EH (cell line): ENCODE measurements at places on chromosomes 5 and 9.

DNA sequence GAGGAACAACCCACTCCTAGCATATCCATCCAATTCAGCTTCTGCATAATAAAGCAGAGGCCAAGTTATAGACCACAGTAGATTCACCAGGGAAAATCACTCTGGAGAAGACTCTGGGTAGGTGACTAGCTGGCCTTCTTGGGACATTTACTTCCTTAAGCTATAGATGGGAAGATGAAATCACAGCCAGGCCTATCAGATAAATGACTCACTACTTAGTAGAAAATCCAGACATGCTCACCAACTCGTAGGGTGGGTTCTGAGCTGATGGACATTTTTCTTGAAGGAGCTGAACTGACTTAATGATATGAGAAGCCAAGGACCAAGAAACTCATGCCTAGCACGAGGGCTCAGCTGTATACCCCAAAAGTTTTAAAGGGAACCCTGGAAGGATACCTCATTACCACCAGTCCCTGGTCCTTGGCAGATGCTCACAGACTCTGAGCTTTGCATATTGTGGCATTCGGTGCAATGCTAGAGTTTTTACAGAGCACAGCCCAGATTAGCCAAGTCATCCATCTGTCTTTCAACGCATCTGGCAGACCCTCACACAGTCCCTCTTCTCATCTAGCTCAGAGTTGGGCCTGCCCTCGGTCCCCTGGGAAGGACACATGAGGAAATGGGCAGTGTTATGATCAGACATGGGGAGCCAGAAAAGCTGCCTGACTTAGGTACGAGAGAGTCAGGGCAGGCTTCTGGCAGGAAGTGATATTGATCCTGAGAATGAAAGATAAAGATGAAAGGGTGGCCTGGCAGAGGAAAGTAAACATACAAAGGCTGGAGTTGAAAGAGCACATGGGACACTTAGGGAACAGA lies 15.0 kb downstream of the ACSL6 start:
- DNase-seq, result peak; percentile 6

DNA sequence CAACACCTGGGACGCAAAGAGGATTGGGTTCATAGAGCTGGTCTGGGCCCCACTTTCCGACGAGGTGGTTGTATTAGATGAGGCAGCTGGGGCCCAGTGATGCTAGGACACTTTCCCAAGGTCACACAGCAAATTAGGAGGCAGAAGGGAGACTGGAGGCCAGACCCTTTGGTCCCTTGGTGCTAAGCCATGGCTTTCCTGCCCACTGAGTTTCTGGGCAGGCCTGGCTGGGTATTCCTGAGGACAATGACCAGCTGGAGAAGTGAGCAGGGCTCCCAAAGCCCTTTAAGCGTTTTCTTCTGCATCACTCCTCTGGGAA lies 66.2 kb downstream of the PSD2 start:
- DNase-seq, result no peak

DNA sequence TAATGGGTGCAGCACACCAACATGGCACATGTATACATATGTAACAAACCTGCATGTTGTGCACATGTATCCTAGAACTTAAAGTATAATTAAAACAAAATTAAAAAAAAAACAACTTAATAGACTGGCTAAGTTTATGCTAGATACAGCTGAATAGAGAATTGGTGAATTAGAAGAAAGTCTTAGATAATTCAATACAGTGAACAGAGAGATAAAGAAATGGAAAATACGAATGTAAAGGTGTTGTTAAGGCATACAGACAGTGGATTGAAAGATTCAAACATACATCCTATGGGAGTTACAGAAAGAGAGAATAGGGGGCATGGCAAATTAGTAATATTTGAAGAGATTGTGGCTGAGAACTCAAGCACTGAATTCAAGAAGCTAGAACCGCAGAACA lies 75.4 kb downstream of the RASGRF2 start:
- DNase-seq, result no peak

- peak; percentile 71 for DNase-seq
Measured at GRCh38 chr5:83377131-83377865, 94.2 kb upstream of the VCAN start.

GRCh38 chr5:139243425-139243970 lies 45.3 kb upstream of the SIL1 start:
- peak; percentile 34 for DNase-seq
